Thymus (tissue), 14 donors: ENCODE measurements at places on chromosomes 7 and 10.

DNA sequence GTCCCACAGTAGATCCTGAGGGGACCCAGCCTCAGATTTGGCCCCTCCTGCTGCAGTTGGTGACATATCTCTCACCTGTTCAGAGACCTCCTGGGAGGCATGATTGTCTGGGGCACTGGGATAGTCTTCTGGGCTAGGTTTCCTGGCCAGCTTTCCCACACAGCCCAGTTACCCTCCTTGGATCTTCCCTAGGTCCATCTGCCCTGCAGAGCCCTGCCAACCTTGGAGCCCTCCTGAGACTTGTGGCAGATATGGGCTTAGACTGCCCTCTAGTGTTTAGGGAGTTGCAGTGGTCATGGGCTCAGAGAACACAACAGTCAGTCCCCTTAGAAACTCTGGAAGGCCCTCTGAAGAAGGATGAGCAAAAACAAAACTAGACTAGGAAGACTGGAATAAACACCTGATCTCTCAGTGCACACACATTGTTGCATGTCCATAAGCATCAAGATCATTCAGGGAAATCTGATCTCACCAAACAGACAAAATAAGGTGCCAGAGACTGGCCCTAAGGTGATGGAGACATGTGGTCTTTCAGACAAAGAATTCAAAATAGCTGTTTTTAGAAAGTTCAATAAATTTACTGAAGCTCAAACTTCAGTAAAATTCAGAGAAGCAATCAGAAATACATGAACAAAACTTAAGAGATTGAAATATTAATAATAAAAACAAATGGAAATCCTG, 324.6 kb downstream of the ATRNL1 start:
- peak; percentile 6 for DNase-seq

GRCh38 chr7:91169830-91170191, 94.4 kb upstream of the FZD1 start:
- no peak for DNase-seq

- DNase-seq, result peak; percentile 1
Measured at GRCh38 chr7:132270517-132270916, 305.8 kb downstream of the PLXNA4 start.

- DNase-seq, result no peak
Measured at GRCh38 chr10:103833731-103834365, 21.5 kb downstream of the SH3PXD2A start.

- no peak for DNase-seq
Measured at GRCh38 chr7:43825391-43825808, 43.9 kb downstream of the MRPS24 start.

GRCh38 chr10:107966826-107967225, 802.3 kb upstream of the SORCS1 start:
- DNase-seq, result no peak

DNA sequence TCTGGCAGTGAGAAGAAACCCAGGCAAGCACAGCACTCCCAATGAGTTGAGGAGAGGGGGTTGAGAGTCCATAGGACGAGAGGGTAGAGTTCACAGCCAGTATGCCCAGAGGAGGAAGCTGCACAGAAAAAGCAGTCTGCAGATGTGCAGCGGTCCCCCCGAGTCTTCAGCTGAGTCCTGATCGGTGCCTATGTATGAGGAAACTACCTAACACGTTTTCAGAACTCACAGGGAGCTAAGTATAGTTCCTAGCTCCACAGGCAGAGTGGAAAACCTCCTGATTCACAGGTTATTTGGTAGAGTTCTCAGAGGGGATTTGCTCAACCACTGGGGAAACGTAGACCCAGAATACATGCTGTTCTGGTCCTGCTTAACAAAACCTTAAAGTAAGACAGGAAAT, 271.3 kb upstream of the CNTNAP2 start:
- no peak for DNase-seq

GRCh38 chr10:77319557-77319956, 318.1 kb downstream of the KCNMA1 start:
- DNase-seq, result no peak

GRCh38 chr10:71128311-71128980, 83.9 kb upstream of the UNC5B start:
- DNase-seq, result no peak

GRCh38 chr10:8404721-8405120, 350.2 kb downstream of the GATA3 start:
- DNase-seq, result peak; percentile 88

GRCh38 chr10:14616465-14616864, 158.2 kb downstream of the FAM107B start:
- DNase-seq, result no peak

GRCh38 chr10:22875581-22875980, 52.3 kb upstream of the ARMC3 start:
- DNase-seq, result no peak
